Stimulated activated CD8-positive, alpha-beta memory T cell treated with anti-CD3 and anti-CD28 coated beads, Interleukin-4, amount 100 ng/mL, for 4 hours (primary cell): ENCODE measurements at places on chromosomes 3 and 15.

GRCh38 chr3:159913712-159914414, 74.8 kb upstream of the IL12A start:
- no peak for DNase-seq

- no peak for DNase-seq
Measured at GRCh38 chr15:24858737-24859601, 95.8 kb upstream of the SNRPN start.

DNA sequence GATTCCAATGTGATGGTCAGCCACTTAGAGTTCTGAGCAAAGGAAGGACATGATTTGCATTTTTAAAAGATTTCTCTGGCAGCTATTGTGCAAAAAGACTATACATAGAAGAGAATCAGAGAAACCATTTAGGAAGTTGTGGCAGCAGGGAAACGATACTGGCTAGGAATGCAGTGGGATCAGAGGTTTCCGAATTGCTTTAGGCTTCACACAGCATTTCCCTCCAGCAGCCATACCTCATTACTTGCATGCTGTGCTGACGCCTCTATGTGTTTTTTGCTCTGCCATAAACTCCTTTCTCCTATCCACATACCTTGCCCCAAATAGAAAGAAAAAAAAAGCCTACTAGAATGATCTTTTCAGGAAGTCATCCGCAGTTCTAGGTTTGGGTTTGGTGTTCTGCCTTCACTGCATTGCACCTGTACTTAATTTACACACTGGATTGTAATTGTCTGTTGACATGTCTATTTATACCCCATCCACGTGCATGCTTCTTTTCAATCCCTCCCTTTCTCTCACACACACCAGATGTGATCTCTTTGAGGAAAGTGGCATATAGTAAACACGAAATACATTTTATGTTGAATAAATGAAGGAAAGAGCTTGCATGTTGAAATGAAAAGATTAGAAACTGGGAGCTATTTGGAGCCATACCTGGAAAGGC, 860.3 kb upstream of the SEMA6D start:
- no peak for DNase-seq

- DNase-seq: no peak
Measured at GRCh38 chr15:36831904-36832287, 252.5 kb downstream of the CDIN1 start.
